ENCODE measurements at places on chromosomes 1 and 21.

DNA sequence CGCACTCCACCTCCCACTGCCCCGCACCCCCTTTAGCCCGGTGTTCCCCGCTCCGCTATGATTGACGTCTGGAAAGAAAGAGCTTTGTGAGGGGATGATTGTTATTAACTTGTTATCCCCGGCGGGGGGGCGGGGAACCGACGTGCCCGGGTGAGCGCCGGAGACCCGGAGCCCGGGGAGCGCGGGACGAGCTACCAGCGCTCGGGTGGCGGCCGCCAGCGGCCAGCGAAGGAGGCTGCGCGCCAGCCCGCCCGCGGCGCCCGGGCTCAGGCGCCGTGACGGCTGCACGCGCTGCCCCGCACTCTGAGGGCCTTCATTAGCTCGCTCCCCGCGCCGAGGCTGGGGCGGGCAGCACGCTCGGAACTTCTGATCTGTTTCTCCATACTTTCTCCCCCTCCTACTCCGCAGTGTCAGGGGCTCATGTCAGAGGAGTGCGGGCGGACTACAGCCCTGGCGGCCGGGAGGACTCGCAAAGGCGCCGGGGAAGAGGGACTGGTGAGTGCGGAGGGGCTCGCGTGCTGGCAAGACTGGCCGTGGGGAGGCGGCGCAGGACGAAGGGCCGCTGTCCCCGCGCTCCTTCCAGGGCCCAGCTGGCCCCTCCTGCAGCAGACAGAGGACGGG is 2.1 kb downstream of the LHX8 start:
- DNase-seq: no peak

DNA sequence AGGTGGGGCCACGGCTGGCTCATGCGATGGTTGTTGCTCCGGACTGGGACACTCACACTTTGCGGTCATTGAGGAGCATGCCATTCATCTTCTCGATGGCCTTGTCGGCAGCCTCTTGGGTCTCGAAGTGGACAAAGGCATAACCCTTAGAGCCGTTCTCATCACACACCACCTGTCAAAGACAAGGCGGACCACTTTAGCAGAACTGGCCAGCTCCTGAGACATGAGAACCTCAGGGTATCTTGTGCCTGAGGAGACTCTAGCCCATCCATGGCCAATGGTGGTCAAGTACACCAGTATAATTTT is 5.5 kb downstream of the PABPC4 start:
- DNase-seq: no peak

GRCh38 chr1:228463559-228464455 is 23.4 kb upstream of the RNF187 start:
- peak; percentile 72 for DNase-seq

- no peak for DNase-seq
Measured at GRCh38 chr1:171981303-171981702, 140.0 kb downstream of the DNM3 start.

GRCh38 chr1:155379631-155380090 is 59.0 kb downstream of the RUSC1 start:
- DNase-seq: no peak

DNA sequence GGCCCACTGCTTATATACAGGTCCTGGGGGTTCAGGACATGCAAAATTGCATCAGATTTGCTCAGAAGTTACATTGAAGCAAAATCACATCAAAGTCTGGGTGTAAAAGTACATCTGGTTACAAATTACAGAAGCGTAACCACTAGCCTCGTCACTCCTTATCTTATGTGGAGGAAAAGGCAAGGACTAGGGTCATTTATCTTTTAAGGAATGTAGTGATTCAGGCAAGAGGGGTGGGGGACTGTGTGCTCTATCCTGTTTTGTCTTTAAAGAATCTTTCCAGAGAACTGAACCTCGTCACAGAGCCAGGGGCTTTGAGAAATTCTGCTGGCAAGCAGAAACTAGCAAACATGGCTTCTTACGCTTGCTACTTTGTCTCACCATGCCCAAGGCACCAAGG is 61.1 kb upstream of the RAB4A start:
- DNase-seq: no peak

GRCh38 chr1:25030674-25031589 is 100.9 kb upstream of the RUNX3 start:
- DNase-seq: peak; percentile 83

DNA sequence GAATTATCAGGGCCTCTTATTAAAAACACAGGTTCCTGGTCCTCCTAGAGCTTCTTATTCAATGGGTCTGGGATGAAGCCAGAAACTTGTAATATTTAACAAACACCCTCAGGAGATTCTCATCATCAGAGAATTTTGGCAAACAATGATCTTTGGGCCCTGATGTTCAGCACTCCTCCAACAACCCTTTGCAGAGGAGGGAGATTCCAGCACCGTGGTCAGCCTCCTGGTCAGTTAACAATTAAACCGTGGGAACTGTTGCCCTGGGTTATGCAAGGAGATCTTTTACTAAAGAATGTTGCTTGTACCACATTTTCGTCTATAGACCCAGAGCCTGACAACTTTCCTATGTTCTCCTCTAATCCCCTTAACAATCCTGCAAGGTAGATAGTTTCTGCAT is 294.4 kb downstream of the PLPP3 start:
- DNase-seq: no peak

GRCh38 chr1:214524824-214525223 is 26.6 kb downstream of the PTPN14 start:
- no peak for DNase-seq

DNA sequence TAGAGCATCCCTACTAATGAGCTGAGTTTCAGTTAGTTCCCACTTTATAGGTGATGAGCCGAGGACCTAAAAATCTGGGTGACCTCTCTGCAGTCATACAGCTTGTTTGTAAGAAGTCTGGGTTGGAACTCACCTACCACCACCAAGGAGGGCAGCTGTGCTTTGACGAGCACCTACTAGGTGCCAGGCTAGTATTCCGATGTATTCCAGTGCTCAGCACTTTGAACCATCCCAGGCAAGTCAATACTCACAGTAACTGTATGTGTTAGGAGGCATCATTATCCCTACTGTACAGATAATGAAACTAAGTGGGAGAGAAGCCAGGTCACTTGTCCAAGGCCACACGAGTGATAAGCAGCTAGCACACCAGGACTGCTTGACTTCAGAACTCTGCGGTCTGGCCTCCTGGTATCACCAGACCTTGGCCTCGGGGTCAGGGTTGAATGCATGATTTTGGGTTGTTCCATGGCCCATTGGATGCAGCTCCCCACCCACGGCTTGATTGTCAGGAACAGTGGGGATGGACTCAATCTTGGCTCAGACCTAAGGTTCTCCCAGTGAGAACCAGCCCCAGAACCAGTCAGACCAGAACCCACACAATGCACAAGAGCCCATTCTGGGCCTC is 20.7 kb downstream of the ECE1 start:
- DNase-seq: no peak

- DNase-seq: no peak
Measured at GRCh38 chr1:158199849-158200248, 19.2 kb downstream of the CD1D start.

DNA sequence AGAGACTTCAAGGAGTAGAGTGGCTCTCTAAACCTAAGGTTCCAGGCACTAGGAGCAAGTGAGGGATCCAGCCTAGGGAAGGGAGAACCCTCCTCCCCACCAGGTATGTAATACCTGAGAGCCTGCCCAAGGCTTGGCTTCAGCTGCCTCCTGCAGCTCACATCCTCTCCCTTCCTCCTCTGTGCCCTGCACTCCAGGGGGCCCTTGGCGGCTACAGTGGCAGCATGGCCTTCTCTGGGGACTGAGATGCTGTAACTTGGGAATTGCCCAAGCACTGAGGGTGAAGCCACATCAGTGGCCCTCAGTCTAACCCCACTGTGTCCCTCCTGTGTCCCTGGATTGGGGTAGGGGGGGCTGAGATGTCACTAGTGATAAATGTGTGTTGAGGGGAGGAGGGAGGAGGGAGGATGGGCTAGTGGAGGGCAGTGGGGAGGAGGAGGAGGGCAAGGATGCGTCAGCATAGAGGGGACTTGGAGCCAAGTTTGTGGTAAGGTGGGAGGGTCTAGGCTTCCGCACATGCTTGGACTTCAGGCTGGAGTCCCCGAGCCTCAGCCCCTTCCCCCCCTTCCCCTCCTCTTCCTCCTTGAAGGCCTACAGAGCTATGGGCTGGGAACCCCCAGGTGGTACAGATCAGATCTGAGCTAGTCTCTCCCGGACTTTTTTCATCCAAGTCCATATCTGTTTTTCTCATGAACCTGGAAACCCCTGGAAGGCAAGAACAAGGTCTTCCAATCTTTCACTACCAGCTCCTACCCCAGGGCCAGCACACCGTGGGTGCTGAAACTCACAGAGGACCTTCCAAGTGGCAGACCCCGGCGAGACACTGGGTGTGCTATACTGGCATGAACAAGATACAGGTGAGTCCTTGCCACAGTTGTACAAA is 17.5 kb downstream of the COL9A2 start:
- DNase-seq: no peak

- DNase-seq: peak; percentile 63
Measured at GRCh38 chr1:44775930-44776729, 790 bp downstream of the RPS8 start.

DNA sequence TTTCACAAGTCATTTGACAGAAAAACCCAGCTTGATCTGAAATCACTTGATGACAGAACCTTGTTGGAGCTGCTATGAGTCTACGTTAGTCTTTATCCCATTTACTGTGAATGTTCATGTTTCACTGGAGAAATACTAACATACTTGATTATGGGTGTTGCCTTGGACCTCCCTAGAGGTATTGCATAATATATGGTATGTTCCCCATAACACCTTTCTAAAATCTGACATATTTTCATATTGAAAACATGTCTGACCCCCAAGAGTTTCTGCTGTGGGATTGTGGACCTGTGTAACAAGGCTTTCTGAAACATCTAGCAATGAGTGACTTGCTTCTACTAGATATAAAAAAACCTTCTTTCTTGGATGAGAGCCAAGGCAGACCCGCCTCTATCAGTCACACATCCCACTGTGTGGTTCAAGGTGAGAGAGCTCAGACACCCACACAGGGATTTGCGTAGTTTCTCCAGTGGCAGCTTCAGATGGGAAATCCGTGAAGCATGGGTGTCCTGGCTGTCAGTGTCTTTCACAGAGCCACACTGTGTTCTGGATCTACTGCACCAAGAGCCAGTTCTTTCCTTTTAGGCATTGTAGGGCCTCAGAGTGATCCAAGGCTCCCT is 4.6 kb downstream of the NENF start:
- no peak for DNase-seq

DNA sequence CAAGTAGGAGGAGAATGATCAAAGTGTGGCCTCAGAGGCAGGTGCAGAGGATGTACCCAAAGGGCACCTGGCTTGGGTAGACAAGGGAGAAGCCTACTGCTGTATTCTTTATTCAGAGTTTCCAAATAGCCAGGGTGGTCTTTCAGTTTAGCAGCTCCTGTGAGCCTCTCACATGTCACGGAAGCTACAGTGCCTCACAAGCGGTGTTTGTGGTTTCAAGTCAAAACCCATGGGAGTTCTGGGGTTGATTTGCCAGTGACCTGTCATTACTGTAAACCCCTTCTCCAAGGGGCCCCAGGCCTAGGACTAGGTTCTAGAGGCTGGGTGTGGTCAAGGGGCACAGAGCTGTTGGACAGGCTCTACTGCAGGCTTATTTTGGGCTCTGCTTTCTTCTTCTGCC is 10.2 kb upstream of the IL10 start:
- DNase-seq: peak; percentile 58

GRCh38 chr1:37930246-37931101 is 16.4 kb downstream of the INPP5B start:
- peak; percentile 52 for DNase-seq

Data from activated T-cell treated with anti-CD3 and anti-CD28 coated beads, Interleukin-2, amount 50 U/mL, for 24 hours (primary cell).